ENCODE measurements at places on chromosomes 5 and 9.

- no peak for DNase-seq
Measured at GRCh38 chr5:171596391-171596878, 177.0 kb downstream of the FGF18 start.

DNA sequence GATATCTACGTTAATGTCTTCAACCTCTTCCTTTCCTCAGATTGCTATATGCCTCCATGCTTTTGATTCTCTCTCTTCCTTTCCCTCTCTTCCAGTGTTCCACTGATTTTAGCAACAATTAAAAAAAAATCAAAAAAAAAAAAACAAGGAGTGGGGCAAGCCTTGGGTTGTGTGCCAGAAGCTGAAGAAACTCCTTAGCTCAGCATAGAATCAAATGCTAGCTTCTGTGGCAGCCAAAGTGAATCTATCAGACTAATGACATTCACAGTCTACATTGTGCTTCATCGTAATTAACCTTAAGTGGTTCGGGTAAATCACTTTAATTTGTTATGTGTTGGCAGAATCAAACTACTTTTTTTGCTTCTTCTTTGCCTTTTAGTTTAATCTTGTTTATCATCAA lies 237.3 kb downstream of the TMEM167A start:
- no peak for DNase-seq

DNA sequence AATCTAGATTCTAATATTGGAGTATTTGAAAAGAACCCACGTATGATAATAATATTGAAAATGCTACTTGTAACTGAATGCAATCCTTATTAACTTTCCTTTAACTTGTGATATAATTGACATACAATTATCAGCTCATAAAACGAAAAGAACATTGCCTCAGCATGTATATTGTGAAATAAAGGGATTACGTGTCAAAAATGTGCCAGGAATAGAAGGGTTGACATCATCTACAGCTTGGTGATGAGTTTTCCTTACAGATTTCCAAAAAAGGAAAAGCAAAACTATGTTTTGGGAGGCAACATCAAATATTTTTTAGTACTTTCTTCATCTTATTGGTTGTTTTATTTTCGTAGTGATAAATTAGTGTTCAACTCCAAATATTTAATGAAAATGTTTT lies 266.0 kb upstream of the PTGER4 start:
- DNase-seq = no peak

- DNase-seq = no peak
Measured at GRCh38 chr9:127140842-127141675, 18.6 kb upstream of the ANGPTL2 start.

- DNase-seq = no peak
Measured at GRCh38 chr9:18638371-18639249, 164.7 kb downstream of the ADAMTSL1 start.

DNA sequence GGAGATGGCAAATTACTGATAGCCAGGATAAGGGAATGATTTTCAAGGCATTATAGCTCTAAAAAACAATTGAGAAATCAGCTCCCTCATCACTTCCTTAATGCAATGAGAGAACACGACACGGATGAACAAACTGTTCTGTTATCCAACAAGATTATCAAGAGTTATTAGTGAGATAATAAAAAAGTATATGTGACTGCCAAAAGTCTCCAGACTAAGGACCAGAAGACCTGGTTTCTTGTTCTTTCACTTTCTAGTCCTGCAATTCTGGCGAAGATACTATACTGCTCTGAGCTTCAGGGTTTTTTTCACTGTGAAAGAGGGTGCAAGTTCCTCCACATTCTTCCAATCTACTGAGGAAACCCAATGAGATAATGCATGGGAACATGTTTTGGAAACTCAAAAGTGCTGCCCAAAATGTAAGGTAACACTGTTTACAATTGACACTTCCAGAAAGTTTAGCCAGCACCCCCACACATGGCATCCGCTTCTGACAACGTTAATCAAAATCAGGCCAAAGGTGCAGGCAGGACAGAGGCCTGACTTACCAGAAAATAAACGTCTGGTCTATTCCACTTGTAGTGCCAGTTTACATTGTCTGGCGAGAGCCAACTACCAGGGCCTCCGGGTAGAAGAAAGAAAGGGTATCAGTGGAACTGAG lies 254.2 kb downstream of the DOCK8 start:
- DNase-seq = no peak

- DNase-seq = no peak
Measured at GRCh38 chr9:74573640-74574191, 76.6 kb downstream of the RORB start.

DNA sequence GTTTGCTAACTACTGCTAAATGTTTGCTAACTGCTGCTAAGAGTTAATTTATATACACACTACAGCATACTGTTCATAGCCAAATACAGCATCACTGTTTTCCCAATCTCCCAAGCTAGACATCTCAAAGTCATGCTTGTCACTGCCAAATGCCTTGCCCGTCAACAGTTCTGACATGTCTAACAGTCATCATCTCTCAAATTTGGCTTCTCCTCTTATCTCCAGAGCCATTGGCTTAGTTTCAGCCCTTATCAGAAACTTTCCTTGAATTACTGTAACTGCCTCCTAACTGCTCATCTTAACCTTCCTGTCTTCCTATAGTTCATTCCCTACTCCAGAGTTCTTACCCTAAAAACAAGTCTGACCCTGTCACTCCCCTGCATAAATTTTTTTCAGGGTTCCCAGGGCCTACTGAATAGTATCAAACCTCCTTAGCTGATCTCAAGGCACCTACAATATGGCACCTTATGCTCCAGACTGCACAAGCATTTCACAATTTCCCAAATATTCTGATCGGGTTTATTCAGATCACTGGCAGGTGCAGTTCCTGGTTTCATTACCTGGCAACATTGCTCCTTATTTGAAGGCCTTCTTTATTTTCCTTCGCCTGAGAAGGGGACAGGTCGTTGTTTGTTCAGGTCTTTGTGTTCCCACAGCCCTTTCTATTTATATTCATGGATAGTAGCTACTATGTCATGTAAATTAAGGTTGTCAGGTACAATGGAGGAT lies 55.9 kb upstream of the ANKRD55 start:
- no peak for DNase-seq

GRCh38 chr5:127536687-127537086 lies 19.2 kb downstream of the PRRC1 start:
- DNase-seq = no peak

DNA sequence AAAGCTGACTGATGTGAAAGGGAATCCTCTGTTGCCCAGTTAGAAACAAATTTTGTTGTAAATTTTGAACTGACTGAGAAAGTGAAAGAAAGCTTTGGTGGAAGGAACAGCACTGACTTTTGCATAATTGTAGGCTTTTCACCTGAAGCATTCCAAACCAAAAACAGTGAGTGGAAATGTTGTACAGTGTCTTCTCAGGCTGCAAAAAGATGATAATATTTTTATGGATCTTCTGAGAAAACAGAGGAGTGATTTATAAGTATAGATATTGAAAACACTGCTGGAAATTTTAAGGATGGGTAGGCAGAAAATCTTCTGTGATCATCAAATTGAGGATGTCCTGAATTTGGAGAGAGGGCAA lies 40.0 kb downstream of the LURAP1L start:
- no peak for DNase-seq

GRCh38 chr9:16884373-16884772 lies 13.9 kb upstream of the BNC2 start:
- DNase-seq = no peak

- DNase-seq = no peak
Measured at GRCh38 chr9:124295159-124295794, 37.5 kb downstream of the NEK6 start.

GRCh38 chr5:80128141-80128540 lies 93.0 kb downstream of the THBS4 start:
- no peak for DNase-seq

GRCh38 chr5:171678646-171679045 lies 107.0 kb upstream of the SMIM23 start:
- no peak for DNase-seq

- DNase-seq = no peak
Measured at GRCh38 chr5:77696120-77696519, 57.6 kb upstream of the OTP start.

- no peak for DNase-seq
Measured at GRCh38 chr9:123911024-123911423, 18.9 kb downstream of the DENND1A start.

GRCh38 chr5:74040065-74040551 lies 414.1 kb downstream of the ARHGEF28 start:
- no peak for DNase-seq

DNA sequence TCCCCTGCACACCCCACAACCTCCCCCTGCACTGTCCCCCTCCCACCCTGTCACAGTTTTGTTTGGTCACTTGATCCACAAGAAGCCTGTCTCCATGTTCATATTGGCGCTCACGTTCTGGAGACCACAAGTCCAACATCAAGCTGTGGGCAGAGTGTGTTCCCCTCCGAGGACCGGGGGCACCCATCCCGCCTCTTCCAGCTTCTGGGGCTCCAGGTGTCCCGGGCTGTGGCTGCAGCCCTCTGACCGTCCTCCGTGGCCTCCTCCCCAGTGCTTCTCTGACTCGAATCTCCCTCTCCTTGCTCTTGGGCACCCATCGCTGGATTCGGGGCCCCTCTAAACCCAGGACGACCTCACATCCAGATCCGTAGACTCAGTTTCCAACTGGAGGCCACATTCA lies 49.2 kb downstream of the PLEKHG4B start:
- no peak for DNase-seq

- DNase-seq = no peak
Measured at GRCh38 chr9:75939536-75940111, 49.2 kb downstream of the PCSK5 start.

DNA sequence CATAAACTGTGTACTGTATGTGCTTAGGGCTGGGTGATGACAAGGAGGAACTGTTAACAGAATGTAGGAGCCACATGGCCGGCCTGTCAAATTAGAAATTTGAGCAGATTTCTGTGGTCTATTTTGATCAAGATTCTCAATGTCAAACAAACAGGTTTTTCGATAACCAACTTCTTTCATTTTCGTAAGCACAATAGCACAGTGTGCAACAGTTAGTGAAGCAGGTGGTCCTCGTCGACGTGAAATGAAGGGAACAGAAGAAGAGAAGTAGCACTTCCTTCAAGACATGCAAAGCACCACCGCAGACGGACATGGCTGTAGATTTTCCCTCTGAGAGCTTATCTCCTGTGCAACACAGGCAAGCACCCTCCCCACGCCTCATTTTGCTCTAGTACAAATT lies 252.1 kb downstream of the CRB2 start:
- DNase-seq = no peak

- DNase-seq = no peak
Measured at GRCh38 chr9:136470792-136471469, 11.9 kb downstream of the SEC16A start.
